ENCODE measurements at places on chromosomes 11 and 22.
A peak's percentile ranks its signal among the peaks of the same experiment; 100 is the strongest.

DNA sequence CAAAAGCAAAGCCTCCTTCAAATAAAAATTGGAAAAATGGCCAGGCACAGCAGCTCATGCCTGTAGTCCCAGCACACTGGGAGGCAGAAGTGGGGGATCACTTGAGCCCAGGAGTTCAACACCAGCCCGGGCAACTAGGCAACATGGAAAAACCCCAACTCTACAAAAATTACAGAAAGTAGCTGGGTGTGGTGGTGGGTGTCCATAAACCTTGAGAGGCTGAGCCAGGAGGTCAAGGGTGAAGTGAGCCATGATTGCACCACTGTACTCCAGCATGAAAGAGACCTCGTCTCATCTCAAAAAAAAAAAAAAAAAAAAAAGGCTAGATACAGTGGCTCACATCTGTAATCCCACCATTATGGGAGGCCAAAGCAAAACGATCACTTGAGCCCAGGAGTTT is 22.3 kb downstream of the DDX6 start:
- DNase-seq, result no peak

GRCh38 chr11:113540416-113541330 is 65.5 kb upstream of the DRD2 start:
- DNase-seq, result peak; percentile 36

DNA sequence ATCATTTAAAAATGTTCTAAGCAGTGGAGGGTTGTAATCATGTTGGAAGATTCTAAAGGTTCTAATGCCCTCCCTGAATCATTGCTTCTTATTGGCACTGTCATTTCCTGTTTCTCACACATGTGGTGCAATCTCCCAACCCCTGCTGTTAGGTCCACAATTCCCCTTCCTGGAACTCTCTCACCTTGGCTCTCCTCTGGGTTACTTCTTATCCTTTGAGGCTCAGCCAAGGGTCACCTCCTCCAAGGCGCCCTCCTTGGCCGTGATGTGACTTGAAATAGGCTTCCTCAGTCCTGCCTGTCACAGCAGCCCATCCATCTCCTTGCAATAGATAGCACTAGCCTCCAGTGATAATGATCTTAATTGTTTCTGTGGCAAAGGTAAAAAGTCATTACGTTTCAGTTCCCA is 149.8 kb downstream of the TTC17 start:
- DNase-seq, result peak; percentile 72

GRCh38 chr11:45285930-45286632 is at the start of gene SYT13:
SYT13 (minus strand) TSS chr11:45286341; CDS start chr11:45286207, 134 bp downstream.
- DNase-seq, result peak; percentile 80

- no peak for DNase-seq
Measured at GRCh38 chr11:76638270-76639197, 32.0 kb downstream of the LRRC32 start.

DNA sequence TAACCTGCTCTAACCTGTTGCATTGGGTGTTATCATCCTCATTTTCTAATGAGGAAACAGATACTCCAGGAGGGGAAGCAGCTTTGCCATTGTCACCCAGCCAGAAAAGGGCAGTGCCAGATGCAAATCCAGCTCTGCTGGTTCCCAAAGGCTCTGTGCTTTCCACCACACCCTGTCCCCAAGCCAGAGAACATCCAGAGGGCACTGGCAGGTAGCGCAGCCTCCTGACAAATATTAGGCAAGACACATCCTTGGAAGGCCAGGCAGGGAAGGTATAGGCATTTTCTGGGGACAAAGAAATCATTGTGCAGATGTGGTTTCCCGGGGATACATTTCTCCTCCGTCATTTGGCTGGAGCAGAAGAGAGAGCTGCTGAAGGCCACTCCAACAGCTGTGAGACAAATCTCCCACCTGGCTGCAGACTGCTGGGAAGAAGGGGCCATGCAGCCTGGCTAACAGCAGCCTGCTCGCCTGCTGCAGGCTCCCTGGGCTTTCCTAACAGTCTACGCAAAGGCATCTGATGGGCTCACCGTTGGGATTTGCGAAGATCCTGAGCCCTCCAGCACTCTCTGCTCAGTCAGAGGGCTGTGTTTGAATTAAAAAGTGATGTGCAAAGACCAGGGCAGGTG is 93.9 kb upstream of the PITPNB start:
- no peak for DNase-seq

- no peak for DNase-seq
Measured at GRCh38 chr11:119081682-119082260, 2.9 kb upstream of the HMBS start.

DNA sequence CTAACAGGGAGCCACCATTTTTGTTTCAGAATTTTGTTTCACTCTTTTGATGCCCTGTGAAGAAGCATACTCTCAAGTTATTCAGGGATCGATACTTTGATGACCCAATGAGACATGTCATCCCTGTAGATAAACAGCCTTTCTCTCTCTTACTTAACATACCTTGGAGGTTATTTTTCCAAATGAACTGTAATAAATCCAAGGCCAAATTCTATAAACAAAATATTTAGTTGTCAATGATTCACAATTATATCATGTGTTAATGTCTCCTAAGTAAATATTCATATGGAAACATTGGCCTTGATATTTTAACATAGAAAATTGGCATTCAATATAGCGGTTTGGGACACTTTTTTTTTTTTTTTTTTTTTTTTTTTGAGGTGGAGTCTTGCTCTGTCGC is 97.5 kb downstream of the LUZP2 start:
- no peak for DNase-seq

GRCh38 chr11:32392840-32393239 is 42.5 kb downstream of the WT1 start:
- no peak for DNase-seq
